ENCODE measurements at places on chromosomes 4 and X. TPM values are rescaled to one million over a fixed set of nuclear protein-coding genes. Genes with fewer than 3 reads are reported as not detected.

DCLK2 gene
- 9.8 TPM for total RNA-seq

RTL5 gene
- 8.5 TPM for total RNA-seq

KLHL2 gene
- 21.3 TPM for total RNA-seq

GYPE gene
- total RNA-seq: not detected

SSX3 gene
- total RNA-seq: not detected

DNA sequence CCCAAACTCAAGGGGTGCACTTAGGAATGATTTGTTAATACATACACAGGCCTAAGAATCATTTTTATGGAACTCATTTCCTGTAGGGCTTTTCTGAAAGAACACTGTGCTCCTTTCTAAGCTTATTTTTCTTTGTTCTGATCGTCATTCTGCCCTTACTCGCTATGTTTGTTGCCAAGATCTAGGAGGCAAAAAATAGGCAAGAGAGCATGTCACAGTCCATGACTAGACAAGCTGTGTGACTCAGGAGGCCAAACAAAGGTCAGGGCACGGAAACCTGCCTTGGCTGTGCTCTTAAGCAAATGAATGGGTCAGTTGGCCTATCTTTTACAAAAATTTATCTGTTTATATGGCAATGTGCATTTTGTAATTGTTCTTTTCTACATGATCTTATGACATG lies 42.5 kb upstream of the C1GALT1C1 start:
- peak; percentile 20 for DNase-seq

- no peak for DNase-seq
Observed at GRCh38 chrX:23737413-23737812, 5.7 kb downstream of the ACOT9 start.

GRCh38 chr4:528296-528695 lies 29.3 kb downstream of the PIGG start:
- DNase-seq: no peak

- DNase-seq: no peak
Observed at GRCh38 chrX:39460499-39460898, 637.3 kb downstream of the BCOR start.

DNA sequence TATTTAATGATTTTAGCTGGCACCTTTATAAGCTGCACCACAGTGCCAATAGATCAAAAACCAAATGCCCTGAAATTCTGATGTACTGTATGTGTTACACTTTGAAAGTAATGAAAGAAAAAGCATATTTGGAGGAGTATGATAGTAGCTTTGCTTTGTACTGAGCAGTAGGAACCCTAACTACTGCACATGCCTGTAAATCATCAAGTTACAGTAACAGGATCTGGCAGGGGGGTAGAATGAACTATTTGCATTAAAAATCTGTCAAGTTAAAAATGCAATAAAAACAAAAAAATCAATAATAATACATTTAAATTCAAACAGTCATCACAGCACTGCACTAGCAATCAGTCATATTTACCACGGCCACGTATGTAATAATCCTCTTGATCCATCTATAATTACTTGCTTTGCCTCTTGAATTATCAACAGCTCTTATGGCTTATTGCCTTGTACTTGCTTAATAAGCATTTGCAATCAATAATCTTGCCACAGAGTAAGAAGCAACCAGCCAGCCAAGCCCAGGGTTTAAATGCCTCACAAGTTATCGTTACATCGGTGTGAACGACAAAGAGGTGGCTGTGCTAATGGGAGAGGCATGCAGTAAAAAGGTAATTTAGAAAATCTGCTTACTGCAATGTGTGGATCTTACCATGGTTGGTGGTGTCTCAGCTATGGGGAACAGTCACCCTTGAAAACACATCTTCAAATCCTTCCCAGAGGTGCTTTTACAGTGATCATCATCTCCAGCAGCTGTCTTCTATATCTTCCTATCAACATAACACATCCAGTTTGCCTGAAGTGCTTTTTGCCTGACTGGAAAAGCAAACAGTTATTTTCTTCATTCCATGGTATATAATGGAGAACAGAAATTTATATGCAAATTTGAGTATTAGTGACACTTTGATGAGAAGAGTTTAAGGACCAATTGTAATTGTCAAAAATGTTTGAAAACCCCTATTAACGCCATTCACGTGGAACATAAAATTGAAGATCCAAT lies 1812.1 kb upstream of the ADGRL3 start:
- no peak for DNase-seq

DNA sequence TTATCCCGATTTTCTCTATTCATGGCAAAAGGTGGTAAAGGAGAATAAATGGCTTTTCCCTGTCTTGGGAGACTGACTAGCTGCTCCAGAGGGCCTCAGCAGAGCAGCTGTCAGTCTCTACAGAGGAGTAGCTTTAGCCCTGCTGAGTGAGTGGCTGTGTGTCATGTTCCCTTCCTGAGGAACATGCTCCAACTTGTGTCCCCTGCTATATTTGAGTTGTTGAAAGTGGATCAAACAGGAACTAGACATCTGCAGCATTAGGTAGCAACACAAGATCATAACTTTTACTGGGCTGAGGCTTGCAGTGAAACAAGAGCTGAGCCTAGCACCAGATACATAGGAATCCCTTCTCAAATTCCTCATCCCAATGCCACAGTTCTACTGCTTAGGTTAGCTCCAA lies 26.7 kb upstream of the PLAC1 start:
- no peak for DNase-seq

DNA sequence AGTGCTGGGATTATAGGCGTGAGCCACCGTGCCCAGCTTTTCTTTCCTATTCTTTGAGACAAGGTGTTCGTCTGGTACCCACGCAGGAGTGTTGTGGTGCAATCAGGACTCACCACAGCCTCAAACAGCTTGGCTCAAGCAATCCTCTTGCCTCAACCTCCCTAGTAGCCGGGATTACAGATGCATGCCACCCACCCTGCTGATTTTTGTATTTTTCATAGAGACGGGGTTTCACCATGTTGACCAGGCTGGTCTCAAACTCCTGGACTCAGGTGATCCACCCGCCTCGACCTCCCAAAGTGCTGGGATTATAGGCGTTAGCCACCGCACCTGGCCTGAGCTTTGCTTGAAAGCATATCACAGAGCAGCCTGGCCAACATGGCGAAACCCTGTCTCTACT lies 1.5 kb upstream of the CRLF2 start:
- no peak for DNase-seq

- no peak for DNase-seq
Observed at GRCh38 chrX:150635952-150636351, 57.2 kb upstream of the MTMR1 start.

DNA sequence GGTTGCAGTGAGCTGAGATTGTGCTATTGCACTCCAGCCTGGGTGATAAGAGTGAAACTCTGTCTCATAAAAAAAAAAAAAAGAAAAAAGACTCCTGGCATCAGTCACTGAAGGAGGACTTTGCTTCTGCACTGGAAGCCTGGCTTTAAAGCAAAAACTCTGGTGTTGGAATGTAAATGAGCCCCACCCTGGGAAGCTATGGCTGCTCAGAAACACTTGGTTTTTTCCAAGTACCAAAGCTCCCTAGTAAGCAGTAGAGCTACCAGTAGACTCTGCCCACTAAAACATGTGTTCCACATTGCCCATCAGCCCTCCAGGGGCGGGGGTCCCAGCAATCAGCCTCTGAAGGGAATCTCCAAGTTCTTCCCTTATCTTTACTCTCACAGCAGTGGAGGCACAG lies 154.4 kb downstream of the SHROOM3 start:
- no peak for DNase-seq

- no peak for DNase-seq
Observed at GRCh38 chr4:41058426-41058825, 155.9 kb downstream of the APBB2 start.
